ENCODE measurements at places on chromosomes 2 and 18.

GRCh38 chr2:182128821-182129707 lies 143.4 kb downstream of the PPP1R1C start:
- no peak for DNase-seq

DNA sequence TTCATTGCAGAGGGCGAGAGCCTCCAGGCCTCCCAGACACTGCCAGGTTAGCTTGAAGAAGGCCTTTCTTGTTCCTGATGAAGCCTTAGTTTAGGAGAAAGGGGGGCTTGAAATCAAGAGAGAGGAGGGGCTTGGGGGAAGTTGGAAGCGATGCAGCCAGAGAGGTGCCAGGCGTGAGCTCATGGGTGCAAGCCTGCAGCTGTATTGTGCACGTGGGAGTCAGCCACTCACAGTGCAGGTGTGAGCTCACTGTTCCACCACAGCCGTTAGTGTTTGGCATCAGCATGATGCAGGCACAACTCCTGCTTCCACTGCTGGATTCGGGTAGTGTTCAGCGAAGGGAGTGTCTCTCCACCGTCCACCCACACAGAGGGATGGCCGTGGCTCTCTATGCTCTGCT lies 68.4 kb upstream of the ALPP start:
- no peak for DNase-seq

DNA sequence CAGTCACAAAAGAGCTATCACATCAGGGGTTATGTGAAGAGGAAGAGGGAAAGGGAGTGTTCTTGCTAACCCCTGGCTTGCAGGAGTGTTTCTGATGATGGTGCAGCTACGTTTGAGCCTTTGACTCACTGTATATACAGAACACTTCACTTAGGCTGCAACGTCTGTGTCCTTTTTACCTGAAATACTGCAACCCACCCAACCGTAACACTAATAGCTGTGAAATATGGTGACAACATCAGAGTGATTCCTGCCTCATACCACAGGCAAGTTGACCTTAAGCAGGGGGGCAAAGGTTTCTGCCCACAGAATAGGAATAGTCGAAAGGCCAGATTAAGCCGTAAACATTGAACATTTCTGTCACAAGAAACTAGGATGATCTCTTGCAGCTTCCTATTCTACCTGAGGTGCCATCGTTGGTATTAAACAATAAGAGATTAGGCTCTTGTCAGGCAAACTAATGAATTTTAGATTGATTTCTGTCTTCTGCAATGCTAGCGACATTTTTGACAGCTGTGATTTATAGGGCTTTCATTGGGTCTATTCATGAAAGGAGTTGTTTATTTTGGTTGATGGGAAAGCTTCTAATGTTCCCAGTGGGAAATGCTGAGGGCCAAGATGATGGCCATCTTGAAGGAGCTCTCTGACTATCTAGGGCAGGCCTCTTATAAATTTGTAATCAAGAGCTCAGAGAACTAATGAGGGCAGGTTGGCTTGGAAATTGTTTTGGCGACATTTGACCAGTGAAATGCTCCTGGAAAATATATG lies 316.8 kb downstream of the PIK3C3 start:
- no peak for DNase-seq

DNA sequence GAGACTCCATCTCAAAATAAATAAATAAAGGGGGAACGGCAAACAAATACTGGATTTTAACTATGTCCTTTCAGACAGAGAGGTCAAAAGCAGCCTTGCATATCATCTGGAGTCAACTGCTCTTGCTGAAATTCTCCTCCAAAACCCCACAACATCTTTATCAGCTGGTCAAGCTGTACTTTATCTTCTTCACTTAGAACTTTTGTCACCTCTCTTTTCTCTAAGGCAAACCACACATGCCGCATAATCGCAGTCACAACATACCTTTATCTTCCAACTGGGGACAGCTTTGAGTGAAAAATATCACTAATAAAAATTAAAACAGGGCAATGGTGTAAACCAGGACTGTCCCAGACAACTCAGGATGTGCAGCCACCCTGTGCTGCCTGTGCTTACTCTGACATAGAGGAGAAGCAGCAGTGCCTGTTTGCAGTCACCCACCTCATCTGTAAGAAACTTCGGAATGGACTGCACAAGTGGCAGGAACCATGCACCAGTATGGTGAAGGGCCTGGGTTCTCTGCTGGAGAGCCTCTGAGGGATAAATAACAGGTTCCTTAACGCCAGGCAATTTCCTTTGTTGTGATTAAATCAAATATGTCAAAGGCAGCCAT lies 6.2 kb downstream of the MPPE1 start:
- DNase-seq: no peak

- DNase-seq: no peak
These were observed 127.7 kb downstream of the RNF152 start for GRCh38 chr18:61765097-61765496.

- DNase-seq: no peak
These were observed 105.6 kb downstream of the CSRNP3 start for GRCh38 chr2:165575044-165575615.

DNA sequence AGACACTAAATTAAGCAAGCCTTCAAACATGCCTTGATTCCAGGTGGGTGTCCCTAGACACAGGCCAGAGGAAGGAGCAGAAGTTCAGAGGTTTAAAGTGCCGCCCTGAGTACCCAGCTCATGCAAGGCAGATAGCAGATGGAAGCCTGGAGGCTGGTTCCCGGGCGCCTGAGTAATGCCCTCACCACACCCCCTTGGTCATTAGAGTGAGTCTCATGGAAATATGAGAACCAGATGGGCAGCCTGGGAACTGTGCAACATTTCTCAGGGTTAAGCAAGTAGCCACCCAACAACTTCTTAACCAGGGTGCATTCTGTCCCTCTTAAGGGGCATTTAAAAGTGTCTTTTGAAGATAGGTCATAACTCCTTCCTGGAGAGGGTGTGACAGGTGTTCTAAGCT lies 44.1 kb downstream of the TGFA start:
- no peak for DNase-seq

GRCh38 chr2:10452956-10453904 lies 5.1 kb upstream of the ODC1 start:
- no peak for DNase-seq

DNA sequence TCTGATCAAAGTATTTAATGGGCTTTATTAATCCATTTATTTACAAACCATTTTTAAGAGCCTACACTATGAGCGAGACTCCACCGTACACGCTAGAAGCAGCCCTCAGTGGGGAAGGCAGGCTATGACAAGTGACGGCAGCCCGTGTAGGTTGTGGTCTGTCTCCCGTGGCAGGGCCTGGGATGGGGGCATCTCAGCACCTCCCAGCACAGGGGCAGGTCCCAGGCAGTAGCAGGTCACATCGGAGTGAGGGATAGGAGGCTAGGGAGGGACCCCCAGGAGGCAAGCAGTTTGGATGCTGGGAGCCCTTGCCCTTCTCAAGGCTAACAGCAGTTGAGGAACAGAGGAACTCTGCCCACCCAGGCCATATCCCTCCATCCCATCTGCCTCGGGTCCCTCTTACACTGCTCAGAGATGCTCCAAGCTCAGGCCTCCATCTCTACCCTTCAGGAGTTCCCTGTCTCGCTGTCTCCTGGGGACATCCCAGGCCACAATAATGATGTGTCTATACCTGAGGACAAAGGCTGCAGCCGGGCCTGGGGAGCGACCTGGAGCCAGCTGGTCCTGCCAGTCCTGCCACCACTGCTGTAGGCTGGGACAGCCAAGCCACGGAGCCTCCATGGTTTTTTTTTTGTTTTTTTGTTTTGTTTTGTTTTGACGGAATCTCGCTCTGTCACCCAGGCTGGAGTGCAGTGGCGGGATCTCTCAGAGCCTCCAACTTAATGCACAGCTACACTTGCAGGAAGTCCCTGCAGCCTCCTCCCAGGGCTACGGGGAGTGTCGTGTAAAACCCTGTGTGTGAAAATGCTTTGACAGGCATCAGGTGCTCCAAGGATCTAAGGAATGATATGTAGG lies 92.0 kb downstream of the NDUFA10 start:
- DNase-seq: no peak

- no peak for DNase-seq
These were observed 39.3 kb upstream of the C1GALT1C1L start for GRCh38 chr2:43715300-43716098.

DNA sequence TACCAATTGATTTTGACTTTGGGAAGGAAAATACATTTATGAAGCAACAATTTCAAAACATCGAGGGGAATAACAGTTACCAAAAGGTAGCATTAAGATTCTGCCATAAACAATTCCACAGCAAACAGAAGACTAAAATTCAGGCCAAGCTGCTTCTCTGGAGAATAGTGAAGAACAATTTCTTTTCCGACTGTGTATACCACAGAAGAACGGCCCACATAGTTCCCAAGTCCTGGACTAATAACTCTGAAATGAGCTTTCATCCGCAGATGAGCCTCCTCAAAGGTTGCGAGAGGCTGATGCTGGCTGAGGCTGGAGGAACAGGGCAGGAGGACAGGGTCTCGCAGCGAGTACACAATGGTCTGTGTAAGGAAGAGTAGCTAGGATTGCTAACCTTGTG lies 278.9 kb upstream of the TCF4 start:
- DNase-seq: no peak

DNA sequence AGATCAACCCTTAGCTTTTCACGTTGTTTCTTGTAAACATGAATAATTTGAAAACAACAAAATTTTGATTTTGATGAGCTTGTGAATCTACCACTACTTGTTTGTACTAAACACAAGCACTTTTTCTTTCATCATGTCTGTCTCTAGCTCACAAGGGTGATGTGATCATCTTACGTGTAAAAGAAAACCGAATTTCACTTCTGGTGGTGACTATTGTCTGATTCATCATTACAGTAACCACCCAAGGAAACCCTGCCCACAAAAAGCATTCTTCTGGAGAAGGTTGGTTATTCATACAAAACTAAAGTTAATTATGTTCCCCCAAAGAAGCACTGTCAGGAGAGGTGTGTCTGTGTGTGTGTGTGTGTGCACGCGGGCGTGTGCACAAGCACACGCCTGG lies 285.4 kb downstream of the ZNF516 start:
- no peak for DNase-seq

DNA sequence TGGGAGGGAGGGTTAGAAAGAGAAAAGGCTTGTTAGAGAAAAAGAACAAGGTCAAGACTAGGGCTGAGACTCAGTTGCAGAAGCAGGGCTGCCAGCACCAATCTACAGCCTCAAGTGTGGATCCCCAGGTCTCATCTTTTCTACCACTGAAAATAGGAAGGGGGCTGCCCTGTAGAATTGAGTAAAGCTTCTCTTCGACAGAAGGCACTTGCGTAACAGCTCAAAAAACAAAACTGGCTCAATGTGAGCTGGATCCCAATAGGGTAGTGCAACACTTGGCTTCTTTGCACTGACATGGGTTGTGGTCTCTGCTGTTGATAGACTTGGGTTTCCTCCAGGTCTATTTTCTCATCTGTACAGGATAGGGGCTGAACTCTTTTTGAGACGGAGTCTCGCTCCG lies 1.8 kb upstream of the MPV17 start:
- no peak for DNase-seq

DNA sequence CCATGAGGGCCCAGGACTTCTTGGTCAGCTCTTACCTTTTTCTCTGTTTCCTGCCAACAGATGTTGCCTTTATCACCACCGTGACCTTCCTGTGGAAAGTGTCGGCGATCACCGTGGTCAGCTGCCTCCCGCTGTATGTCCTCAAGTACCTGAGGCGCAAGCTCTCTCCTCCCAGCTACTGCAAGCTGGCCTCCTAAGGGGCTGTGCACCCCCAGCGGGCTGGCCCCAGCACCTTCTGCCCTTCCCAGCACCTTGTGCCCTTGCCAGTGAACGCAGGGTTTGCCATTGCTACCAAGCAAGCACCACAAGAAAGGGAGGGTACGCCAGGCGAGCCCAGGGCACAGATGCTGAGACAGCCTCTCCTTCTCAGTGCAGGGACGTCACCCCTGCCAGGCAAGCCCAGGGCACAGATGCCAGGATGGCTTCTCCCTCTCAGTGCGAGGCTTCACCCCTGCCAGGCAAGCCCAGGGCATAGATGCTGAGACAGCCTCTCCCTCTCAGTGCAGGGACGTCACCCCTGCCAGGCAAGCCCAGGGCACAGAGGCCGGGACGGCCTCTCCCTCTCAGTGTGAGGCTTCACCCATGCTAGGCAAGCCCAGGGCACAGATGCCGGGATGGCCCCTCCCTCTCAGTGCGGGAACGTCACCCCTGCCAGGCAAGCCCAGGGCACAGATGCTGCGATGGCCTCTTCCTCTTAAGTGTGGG lies 18.4 kb upstream of the NFATC1 start:
- no peak for DNase-seq

DNA sequence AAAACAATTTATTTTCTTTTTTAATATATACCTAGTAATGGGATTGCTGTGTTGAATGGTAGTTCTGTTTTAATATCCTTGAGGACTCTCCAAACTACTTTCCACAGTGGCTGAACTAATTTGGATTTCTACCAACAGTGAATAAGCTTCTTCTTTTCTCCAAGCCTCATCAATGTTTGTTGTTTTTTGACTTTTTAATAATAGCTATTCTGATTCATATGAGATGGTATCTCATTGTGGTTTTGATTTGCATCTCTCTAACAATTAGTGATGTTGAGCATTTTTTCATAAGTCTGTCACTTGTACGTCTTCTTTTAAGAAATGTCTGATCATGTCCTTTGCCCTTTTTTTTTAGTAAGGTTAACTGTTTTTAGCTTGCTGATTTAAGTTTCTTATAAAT lies 863.3 kb downstream of the CNTNAP5 start:
- no peak for DNase-seq

DNA sequence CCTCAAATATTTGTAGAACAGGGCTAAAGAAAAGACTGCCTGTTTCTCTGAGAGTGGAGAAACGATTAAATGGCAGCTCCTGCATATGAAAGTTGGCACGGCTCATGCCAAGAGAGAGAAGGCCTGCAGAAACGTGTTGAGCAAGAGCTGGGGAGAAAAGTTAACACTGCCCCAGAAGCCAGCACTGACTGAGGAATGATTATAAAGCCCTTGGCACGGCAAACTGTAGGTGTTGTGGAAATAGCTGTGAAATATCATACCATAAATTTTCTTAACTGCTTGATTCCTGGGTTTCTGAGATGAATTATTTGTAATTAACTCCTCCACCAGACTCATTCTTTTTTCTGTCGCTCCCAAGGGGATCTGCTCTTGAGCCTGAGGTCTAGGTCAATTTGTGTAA lies 4.3 kb downstream of the FRZB start:
- no peak for DNase-seq

- no peak for DNase-seq
These were observed 133.7 kb downstream of the GALNT3 start for GRCh38 chr2:165660361-165660760.

- no peak for DNase-seq
These were observed 849.1 kb upstream of the SALL3 start for GRCh38 chr18:78130232-78131195.

DNA sequence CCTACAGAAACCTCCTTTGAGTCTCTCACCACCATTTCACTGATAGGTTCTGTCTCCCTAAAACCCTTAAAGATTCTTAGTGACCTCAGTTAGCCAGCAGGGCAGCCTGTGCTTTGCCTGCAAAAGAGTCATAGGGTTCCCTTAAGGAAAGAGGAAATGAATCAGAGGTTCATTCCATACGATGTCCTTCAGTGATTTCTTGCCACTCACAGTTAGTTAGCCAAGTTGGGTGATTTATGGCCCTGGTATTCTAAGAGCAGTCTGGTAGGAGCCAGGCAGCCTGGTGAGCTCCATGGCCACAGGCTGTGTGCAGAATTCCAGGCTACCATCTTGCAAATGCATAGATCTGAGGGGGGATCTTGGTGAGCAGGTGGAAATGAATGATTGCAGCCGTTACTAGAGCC lies 18.7 kb upstream of the CCBE1 start:
- DNase-seq: no peak
